T-cell (primary cell): ENCODE measurements at places on chromosomes 7 and 10.

GRCh38 chr10:61786728-61787127 is 114.8 kb upstream of the ARID5B start:
- no peak for DNase-seq

- DNase-seq: no peak
Observed at GRCh38 chr7:20223356-20223755, 6.2 kb upstream of the MACC1 start.

GRCh38 chr10:69483963-69484362 is 32.7 kb downstream of the TSPAN15 start:
- DNase-seq: no peak

DNA sequence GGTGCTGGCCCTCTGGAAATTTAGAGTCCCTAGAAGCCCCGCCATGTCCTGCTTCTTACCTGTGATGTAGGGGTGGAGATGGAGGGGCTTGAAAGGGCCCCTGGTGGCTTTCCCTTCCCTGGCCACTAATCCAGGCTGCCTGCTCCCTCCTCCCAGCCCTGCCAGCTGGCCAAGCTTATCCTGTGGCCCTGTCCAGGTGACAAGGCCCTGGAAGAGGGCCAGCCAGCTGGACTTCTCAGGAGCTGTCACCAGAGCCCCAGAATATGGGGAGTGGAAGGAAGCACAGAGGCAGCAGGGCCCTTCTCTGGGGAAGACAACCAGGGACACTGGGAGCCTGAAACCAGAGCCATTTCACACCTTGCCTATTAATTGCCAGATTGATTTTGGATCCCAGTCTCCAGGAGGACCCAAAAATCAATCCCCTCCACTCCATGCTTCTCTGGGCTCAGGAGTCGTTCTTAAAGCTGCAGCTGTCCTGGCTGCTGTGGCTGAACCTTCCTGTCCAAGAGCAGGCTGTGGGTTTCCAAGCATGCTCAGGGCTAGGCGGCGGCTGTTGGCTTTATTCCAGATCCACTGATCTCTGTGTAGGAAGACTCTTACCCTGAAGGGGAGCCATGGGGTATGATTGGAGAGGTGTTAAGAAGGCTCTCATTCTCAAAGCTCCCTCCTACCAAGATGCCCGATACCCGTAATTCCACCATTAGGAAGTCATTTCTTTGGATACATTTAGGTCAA is 52.6 kb upstream of the PCBD1 start:
- no peak for DNase-seq

DNA sequence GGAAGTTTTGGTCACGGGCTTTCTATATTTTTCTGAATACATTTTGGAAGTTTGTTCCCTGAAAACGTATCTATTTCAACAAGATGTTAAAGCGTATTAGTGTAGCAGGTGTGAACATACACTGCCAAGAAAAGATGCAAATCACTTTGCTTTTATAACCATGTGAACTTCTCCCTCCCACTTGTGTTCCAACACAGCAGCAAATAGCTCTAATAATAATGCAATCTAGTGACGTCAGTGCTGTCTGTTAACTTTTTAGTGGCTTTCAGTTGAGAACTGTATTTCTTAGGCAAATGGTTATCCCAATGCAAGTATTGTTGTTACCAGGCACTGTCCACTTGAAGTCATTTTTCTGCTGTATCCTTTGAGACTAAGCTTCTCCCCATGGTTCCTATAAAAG is 188.4 kb upstream of the IGFBP3 start:
- no peak for DNase-seq

DNA sequence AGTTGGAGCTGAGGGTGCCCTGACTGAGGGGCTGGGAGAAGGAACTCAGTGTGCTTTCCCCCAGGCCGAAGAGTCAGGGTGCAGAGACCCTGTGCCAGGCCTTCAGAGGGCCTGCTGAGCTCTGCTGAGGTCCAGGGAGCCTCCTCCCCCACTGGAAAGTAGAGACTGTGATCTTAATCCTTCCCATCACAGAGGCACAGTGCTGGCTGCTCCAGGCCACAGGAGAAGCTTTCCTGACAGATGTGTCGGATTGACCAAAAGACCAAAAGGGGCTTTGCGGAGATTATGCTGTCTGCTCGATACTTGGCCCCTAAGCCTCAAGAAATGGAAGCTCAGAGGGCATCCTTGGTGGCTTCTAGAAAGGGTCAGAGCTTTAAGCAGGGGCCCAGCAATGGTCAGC is 32.9 kb upstream of the BTRC start:
- DNase-seq: no peak

DNA sequence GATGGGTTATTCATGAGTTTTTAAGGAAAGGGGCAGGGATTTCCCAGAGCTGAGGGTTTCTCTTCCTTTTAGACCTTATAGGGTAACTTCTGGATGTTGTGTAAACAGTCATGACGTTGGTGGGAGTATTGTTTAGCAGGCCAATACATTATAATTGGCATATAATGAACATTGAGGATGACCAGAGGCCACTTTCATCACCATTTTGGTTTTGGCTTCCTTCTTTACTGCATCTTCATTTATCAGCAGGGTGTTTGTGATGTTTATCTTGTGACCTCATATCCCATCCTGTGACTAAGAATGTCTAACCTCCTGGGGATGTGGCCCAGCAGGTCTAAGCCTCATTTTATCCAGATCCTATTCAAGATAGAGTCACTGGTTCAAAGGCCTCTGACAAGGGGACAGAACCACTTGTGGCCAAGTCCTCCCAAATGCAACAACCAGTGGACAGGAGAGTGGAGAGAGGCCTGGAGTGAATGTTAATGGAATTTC is 77.3 kb upstream of the RPA3 start:
- no peak for DNase-seq

GRCh38 chr10:86105181-86105580 is 261.4 kb downstream of the GRID1 start:
- no peak for DNase-seq

GRCh38 chr7:31027161-31027965 is 24.7 kb upstream of the ADCYAP1R1 start:
- DNase-seq: no peak

DNA sequence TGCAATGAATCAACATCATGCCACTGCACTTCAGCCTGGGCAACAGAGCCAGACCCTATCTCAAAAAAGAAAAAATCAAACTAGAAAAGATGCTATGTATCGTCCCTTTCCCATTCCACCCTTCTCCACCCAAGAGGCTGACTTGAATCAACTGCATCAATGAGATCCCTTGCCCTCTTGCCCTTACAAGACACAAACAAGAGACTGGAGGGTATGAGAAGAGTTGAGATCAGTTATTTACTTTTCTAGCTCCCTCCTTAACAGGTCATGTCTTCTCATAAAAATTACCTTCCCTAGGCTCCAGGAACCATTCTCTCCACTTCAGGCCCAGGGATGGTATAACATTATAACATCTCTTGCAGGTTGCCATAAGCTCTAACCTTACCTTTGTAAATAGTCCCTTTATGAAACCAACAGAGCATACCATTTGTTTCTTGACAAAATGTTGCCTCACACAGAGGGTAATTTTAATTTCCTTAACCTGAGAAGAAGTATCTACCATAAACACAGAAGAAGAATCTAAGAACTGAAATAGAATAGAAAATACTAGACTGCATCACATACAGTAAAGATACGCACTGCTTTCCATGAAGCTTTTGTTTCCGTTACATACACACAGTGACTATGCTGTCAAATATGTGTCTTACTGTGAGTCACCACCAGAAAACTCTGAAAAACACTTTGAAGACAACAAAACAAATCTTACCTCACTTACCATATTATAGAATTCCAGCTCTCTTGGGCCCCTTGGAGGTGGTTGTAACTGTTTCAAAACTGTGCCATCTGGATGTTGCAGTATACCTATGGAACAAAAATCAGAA is 30.5 kb downstream of the IPMK start:
- no peak for DNase-seq

- DNase-seq: no peak
Observed at GRCh38 chr10:26509307-26509706, 71.2 kb downstream of the APBB1IP start.

DNA sequence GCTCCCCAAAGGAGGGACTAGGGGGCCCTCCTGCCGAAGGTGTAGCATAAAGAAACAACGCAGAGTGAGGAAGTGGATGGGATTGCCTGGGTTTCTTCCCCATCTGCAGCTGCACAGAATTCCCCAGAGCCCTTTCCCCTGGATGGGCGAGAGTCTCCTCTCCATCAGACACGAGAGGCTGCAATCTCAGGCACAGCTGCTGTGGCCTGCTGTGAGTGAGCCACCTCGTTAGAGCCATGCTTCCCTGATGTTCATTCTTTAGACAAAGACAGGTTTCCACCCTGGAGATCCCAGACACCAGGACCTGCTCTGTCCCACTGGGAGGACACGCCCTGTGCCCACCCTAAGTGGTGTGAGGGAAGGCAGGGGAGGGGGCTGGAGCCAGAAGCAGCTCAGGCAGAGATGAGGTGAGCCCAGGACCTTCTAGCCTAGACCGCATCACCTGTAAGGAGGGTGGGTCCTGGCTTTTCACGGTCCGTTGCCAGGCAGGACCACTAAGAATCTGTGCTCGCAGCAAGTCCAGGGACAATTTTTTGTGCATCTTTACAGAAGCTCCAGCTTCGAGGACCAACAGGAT is 268.6 kb upstream of the TCERG1L start:
- DNase-seq: no peak

DNA sequence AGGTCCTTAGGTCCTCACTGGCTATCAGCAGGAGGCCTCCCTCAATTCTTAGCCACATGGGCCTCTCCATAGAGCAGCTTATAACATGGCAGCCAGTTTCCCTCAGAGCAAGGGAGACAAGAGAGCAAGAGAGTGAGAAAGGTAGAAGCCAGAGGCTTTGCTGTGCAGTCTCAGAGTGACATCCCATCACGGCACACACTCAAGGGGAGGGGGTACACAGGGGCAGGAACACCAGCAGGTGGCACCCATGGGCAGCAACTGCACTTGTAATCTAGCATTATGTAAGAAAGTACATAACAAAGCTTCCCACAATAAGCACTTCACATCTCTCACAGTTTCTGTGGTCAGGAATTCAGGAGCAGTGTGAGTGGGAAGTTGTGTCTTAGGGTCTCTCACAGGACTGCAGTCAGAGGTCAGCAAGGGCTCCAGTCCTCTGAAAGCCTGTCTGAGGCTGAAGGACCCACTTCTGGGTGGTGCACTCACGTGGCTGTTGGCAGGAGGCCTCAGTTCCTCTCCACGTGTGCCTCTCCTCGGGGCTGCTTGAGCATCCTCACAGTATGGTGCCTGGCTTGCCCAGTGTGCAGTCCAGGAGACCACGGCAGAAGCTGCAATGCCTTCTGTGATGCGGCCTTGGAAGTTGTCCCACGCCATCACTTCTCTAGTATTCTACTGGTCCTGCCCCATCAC is 159.4 kb downstream of the OAT start:
- no peak for DNase-seq

DNA sequence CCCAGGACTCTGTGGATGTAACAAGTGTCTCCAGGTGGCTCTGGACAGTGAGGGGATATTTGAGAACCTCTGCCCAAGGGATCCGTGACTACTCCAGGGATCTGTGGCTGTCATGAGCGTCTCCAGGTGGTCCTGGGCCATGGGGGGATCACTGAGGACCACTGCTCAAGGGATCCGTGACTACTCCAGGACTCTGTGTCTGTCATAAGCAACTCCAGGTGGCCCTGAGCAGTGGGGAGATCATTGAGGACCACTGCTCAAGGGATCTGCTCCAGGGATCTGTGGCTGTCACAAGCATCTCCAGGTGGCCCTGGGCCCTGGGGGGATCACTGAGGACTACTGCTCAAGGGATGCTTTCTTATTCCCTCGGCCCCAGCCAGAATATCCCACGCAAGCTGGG is 133.2 kb upstream of the ADARB2 start:
- no peak for DNase-seq

DNA sequence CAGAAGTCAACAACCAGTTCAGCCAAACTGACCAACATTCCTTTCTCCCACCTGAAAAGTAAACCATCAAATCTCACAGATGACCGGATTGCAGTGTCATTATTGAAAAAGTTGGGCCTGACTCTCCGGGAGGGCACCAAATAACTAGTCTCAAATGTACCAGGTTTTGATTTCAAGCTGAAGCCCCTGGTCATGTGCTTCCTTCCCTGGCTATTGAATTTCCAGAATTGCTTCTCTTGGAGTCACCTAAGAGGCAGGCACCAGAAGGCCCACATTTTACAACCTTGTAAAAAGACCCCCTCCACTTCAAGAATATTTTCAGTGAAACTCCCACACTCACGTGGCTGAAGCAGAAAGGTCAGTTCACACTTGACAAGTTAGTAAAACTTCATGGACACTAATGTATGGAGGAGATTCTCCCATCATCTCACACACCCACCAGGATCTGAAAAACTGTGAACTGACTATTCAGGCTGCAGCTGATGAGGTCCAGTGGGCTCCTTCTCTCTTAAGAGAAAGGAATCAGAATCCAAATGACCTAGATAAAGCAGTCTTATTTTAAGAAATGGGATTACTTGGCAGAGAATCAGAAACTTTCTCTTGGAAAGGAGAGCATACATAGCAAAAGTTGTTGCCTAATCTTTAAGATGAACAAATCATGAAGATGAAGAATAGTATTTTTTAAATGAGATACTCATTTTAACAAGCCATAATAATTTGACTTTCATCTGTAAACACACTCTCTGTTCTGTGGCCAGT is 53.6 kb downstream of the DLD start:
- DNase-seq: no peak

DNA sequence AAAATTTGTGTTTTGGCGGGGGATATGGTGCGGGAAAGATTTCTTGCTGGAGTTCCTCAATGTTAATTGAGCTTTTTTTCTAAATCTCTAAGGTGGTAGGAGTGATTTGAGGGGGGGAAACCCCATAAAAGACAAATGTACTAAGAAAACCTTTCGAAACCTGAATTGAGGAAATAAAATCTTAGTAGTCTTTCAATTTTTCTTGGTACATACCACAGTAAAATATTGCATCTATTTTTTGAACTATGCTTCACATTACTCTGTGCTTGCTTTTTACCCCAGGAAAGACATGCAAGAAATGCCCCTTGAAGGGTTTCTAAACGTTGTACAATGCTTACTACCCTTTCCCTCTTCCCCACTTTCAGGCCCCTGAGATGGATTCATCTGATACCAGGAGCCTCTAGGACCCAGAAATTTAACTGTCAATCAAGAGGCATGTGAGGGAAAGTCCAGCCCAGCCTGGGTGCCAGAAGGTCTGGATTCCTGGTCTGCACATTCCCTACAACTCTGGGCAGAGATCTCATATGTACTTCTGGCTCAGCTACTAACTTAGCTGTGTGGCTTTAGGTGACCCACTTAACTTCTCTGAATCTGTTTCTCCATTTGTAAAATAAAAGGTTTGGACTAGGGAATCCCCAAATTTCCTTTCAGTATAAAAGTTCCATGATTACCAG is 5.8 kb upstream of the PDCD4 start:
- no peak for DNase-seq
